ENCODE measurements at places on chromosomes 4 and X.

DNA sequence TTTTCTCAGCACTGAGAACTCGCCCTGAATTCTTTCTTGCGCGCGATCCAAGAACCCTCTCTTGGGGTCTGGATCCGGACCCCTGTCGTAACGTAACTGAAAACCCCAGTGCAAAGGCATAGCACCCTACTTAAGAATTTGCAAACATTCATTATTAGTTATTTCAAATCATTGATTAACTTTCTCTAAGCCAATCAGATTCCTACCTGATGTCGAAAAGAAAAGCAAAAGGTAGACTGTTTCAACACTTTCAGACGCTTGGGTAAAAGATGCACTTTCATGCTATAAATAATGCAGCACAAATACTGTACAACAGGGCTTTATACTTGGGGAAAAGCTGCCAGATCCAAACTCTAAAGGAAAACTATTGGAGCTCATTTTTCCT lies 817 bp upstream of the WDR19 start:
- DNase-seq: no peak

DNA sequence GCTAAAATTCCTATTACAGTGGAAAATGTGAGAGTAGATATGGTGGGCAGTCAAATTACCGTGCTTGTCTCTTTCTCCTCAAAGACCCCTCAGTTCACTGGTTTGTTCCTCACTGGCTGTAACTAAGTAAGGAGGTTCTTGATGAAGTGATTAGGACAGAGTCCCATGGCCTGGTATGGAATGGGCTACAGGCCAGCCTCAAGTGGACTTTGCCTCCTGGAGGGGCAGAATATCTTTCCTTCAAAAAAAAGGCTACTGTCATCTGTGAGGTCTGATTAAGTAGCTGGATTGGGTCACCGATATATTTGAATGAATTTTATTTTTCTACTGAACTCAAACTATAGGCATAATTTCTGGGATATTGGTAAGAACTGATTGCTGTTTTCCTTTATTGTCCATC lies 38.5 kb upstream of the TMEM164 start:
- no peak for DNase-seq

DNA sequence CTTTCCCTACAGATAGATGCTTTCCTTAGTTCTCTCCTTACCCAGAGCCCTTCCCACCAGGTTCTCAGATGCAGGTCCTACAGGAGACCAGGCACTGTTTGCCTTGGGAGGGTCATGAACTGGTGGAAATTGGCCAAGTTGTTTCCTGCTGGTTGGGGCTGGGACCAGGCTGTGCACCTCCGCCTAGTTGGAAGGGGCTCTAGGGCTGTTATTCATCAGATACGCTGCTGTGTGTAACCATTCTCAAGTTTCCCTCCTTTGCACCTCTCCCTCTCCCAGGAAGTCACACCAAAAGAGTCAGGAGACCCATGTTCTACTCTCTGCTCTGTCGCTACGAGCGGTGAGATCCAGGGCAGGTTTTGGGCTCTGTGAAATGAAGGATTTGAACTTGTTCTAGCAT lies 11.9 kb upstream of the VSIG1 start:
- DNase-seq: no peak

DNA sequence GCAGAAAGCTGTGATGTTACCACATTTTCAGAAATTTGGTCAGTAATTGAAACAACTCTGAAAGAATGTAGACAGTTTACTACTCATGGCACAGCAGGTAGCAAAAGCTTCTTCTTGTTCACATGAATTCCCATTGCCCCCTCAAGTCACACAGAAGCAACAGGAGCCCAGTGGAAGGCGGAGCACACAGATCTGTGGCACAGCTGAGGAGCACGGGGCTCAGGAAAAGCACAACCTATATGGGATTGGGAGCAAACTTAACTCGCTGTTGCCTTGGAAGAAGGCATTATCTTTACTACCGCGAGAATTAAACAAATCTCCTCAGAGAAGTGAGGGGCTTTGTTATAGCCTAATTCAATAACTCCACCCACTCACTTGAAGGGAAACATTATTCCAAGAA lies 358.5 kb downstream of the SPOCK3 start:
- DNase-seq: no peak

GRCh38 chr4:56102601-56103000 lies 153.9 kb downstream of the CEP135 start:
- no peak for DNase-seq

DNA sequence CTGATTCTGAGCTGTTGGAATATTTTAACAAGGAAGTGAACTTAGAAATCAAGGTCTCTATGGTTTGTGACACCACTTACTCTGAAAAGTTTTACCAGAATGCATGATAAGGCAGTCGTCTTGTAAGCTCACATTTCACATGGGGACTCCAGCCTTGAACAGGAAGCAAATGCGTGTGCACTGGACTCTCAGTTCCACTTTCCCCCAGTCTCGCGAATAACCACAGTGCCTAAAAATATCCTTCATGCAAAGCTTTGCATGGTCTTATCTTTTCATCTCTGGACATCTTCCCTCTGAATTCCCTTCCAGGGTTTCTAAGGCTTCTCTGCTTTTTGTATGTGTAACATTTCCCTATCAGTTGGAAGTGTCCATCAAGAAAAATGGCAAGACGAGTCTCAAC lies 581.8 kb downstream of the NLGN4X start:
- DNase-seq: no peak

DNA sequence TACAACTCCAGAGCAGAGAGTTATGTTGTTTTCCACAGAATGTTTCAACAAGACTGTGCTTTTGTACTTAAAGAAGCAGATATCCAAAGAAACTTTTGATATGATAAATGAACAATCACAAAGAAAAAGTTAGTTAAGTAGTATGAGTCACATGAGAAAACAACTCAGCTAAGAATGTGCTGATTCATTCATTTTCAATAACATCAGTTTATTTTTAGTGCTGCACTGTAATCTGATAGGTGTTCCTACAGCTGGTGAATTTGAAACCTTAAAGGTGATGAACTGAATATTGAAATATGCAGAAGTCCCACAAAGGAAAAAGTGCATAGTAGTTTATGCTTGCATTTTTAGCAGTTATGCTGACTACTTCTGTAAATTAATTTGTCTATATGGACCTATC lies 180.3 kb upstream of the TENM3 start:
- DNase-seq: no peak

- no peak for DNase-seq
Measured at GRCh38 chrX:50877310-50877709, 33.2 kb upstream of the BMP15 start.
